Glutamatergic neuron (in vitro differentiated cells): ENCODE measurements at places on chromosomes 7 and 10. TPM values are rescaled to one million over a fixed set of nuclear protein-coding genes. Genes with fewer than 3 reads are reported as not detected.

HOXA11 gene
- not detected for total RNA-seq

PTF1A gene
- total RNA-seq = not detected

MKI67 gene
- 14.7 TPM for total RNA-seq

MRPL43 gene
- total RNA-seq = 58.2 TPM

- DNase-seq = peak; percentile 45
These were observed 240.9 kb upstream of the GRB10 start for GRCh38 chr7:51023547-51023946.

- DNase-seq = peak; percentile 57
These were observed 344.6 kb upstream of the SHH start for GRCh38 chr7:156156734-156157408.

GRCh38 chr7:149846436-149847046 lies 8.4 kb downstream of the ZNF862 start:
- no peak for DNase-seq

DNA sequence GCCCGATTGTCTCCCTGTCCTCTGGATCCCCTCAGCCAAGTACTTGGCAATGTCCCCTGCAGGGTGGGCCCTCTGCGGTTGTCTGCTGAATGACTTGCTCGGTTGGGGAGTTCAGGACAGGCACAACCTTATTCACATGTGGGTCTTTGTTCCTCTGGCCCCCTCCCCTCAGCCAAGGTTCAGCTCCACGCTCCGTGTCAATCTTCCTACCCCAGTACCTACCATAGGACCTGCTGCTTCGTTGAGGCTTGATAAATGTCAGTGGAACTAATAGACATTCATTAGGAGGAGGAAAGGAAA lies 7.1 kb downstream of the CPA5 start:
- no peak for DNase-seq
